ENCODE measurements at places on chromosomes 11 and 22.
A peak's percentile ranks its signal among the peaks of the same experiment; 100 is the strongest.

GRCh38 chr11:69297787-69298266 lies 3.9 kb downstream of the MYEOV start:
- peak; percentile 77 for DNase-seq

GRCh38 chr22:30226192-30226832 lies 20.2 kb downstream of the LIF start:
- no peak for DNase-seq

DNA sequence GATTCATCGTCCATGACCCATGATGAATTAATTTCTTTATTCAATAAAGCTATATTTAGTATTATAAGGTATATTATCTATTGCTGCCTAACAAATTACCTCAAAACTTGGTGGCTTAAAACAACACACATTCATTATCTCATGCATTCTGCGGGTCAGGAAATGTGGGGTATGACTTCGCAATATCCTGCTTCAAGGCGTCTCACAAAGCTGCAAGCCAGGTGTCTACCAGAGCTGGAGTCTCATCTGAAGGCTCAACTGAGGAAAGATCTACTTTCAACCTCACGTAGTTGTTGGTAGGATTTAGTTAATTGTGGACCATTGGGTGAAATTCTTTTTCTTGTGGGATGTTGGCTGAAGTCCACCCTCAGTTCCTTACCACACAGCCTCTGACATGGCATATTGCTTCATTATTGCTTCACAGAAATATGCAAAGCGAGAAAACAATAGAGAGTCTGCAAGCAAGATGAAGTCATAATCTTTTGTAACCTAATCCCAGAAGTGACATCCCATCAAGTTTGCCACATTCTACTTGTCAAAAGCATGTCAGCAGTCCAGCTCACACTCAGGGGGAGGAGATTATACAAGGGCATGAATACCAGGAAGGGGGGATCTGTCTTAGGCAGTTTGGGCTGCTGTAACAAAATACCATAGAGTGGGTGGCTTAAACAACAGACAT lies 45.1 kb downstream of the KREMEN1 start:
- DNase-seq = no peak

DNA sequence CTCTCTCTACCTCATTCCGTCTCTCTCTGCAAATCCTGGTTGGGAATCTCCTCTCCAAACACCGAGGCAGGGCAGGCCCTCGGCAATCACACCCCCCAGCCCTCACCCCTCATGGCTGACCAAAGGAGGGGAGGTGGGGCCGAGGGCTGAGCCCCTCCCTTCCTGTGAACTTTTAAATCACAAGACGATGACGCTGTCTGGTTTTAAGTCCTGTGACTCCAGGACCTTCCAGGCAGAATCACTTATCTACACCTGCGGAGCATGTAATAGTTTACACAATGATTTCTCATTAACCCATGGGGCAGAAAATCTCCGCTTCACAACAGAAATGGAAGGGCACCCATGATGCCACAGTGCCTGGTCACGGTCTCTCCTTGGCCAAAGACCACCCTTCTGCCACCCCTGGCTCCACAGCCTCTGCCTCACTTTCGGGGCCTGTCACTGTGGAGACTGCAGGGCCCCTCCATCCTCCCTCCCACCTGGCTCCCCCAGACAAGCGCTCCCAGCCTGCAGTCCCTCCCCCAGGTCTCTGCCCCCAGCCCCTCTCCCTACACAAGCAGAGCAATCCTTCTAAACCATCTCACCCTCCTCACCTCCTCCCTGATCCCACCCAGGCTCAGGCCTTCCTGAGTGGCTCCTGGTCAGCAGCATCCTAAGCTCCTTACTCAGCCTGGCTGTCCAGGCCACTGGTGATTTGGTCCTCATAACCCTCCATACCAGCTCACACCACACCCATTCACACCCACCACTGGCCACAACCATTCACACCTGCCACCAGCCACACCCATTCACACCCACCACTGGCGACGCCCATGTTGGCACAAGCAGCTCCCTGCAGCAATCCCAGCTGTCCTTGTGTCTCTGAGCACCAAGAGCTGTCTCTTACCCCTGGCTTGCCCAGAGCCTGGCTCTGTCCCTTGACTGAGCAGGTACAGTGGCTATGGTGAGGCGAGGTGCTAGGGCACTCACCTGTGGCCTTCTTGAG lies 30.7 kb upstream of the ARFGAP3 start:
- no peak for DNase-seq

DNA sequence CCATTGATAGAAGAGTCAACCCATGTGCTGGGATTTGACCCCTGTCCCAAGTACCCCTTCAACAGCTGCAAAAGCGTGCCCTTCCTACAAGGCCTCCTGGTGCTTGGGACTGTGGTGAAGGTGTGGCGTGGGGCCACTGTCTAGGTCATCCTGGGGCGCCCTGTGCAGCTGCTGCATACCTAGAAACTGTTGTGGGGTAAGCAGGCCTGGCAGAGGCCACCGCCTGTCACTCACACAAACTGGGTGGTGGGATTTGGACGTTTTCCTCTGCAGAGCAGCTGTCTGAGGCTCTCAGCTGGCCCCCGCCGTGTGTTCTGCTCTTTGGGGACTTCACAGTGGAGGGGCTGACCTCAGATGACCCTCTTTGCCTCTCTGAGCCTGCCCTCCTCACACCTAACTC lies 69.7 kb downstream of the SCN3B start:
- no peak for DNase-seq

DNA sequence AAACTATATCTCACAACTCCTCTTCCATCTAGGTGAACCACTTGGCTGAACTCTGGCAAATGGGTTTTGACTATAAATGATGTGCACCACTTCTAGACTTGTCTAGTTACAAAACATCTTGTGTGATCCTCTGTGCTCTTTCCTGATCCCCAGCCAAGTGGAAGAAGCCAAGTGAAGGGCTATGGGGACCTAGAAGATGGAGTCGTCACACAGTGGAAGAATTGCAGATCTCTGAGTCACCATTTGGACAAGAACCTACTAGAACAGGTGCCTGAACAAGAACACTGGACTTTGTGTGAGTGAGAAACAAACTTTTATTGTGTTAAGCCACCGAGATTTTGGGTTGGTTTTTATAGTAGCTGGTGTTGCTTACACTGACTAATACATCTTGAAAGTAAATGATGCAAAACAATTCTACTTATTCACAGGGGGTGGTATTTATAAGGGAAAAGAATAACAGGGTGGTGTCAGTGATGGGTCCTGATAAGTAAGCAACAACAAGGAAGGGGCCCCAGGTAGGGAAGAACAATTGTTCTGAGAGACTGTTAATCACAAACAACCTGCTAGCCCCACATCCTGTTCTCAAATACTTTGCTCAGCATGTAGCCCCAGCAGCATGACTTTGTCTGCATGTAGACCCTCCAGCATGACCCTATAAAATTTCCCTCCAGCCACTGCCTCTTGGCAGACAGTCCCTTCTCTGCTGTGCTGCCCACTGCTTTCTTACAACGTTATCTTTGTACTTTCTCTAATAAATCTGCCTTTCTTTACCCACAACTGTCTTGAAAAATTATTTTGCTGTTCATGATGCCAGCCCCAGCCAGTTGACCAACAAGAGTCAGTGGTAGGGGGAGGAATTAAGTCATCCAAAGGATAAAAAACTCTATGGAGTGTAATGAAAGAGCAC lies 280.7 kb upstream of the PLET1 start:
- no peak for DNase-seq

DNA sequence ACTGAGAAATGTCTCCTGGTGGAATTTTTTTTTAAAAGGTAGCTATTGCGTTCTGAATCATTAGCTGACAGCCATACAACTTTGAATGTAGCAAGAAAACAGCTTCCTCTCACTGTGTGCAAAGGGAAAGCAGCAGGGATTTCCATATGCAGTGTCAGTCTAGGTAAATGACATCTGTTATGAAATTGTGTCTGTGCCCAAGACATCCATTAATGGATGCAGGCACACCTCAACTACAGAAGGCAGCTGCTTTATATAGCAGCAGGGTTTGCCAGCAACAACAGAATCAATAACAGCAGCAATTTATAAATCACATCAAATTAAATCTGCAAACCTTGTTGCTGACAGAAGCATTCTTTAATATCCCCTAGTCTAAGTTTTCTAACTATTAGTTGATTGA lies 745.3 kb upstream of the RAG2 start:
- DNase-seq = no peak

- DNase-seq = peak; percentile 46
Measured at GRCh38 chr11:12888525-12889158, 120.5 kb upstream of the RASSF10 start.

- DNase-seq = no peak
Measured at GRCh38 chr11:12512826-12513395, 135.5 kb downstream of the PARVA start.

DNA sequence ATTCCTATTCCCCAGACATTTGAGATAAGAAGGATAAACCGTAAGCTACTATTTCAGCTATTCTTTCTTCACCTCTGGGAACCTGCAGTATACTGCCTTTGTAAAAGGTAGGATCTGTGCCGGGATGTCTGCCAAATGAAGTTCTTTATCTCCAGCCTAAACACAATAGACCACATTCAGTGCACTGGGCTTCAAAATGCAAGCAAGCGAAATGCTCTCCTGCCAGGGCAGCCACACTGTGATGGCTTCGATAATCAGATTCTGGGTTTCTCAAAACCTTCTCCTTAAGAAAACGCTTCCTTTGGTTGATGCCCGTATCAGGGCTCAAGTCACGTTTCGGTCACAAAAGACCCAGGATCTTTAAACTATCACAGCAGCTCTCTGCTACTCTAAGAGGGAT lies 299.5 kb upstream of the B3GAT1 start:
- DNase-seq = no peak

DNA sequence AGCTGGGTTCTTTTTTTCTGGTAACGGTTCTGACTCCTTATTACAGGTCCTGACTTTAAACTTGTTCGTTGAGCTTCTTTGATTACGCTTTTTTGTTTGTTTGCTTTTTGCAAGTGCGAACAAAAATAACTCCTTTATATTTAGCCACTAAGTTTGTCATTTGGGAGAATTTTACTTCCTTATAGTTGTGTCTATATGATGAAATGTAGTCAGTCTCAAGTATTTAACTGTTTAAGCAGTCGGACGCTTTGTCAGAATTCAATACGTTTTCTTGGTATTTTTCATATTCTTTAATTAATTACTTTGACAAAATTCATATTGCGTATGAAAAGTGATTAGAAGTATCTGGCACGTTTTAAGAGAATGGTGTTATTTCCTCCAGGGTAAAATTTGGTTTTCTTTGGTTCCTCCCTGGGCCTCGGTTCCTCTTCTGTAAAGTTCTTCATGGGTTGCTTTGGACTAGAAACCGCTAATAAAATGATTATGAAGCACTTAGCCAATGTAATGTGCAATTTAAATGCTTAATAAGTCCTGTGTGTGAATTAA lies 1.3 kb downstream of the CBL start:
- no peak for DNase-seq

GRCh38 chr11:97814325-97814959 lies 1206.3 kb upstream of the CNTN5 start:
- no peak for DNase-seq

GRCh38 chr11:92383430-92383829 lies 158.8 kb downstream of the FAT3 start:
- DNase-seq = no peak

DNA sequence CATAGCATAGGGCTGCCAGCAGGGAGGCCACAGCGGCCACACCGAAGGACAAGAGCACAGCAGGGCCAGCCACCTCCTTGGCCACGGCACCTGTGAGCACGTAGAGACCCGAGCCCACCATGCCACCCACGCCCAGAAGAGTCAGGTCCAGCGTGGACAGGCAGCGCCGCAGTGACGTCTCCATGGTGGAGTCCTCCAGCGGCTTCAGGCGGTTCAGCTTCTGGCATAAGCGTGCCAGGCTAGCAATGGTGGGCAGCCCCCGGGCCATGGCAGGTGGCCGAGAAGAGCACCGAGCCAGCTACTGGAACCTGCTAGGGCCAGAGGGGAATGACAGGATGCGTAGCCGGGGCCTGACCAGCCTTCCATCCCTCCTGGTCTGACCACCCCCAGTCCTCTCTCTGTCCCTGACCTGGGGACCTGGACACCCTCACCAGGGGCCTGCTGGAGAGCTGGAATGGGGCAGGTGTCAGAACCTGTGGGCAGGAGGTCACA lies 770 bp downstream of the SLC7A4 start:
- no peak for DNase-seq

DNA sequence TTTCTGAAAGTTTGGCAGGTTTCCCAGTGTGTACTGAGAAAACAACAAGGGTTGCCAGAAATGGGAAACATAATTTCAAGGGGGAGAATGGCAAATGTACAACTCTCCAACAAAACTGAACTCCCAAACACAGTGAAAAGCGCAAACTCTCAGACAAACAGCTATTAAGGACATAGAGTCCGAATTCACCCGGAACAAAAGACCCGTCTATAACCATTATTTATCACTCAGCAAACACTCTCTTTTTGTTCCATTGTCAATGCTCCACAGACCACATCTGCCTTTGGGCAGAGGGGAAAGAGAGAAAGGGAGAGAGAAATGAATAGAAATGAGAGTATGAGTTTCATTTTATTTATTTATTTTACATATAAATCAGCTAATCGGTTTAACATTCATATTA lies 21.7 kb downstream of the KIRREL3 start:
- no peak for DNase-seq

DNA sequence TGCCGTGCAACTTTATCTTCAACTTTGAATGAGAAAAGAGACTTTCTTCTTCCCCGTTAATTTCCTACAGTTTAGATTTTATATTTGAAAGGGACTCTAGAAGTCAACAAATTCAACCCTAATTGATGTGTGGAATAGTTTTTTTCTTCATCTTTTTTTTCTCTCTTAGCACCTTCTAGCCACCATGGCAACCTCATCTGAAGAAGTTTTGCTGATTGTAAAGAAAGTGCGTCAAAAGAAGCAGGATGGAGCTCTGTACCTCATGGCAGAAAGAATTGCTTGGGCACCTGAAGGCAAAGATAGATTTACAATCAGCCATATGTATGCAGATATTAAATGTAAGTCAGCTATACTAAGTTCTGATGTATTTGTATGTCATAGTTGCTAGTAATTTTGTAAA lies 10.5 kb downstream of the GTF2H1 start:
- DNase-seq = peak; percentile 54

DNA sequence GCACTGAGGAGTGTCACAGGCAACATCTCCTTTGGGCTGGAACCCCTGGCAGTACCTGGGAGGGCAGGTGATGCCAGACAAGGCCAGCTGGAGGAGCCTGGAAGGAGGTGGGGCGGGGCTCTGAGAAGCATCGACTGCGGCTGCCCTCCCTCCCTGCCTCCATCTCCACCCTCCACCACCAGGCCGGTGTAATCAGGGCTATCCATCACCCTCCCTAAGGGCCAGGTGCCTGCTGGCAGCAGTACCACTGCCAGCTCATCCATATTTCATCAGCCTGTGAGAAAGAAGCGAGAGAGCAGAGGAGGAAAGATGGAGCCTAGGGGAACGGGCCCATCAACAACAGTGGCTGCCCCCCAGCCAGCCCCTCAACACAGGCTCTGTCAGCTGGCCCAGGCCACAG lies 51.4 kb upstream of the RASD2 start:
- DNase-seq = no peak
